ENCODE measurements at places on chromosomes 12 and 14.

- DNase-seq = no peak
These were observed at the start of gene TMEM229B for GRCh38 chr14:67487937-67488893. Gene TMEM229B (minus strand): TSS chr14:67488721. CDS start chr14:67473923, 14,798 bp downstream.

DNA sequence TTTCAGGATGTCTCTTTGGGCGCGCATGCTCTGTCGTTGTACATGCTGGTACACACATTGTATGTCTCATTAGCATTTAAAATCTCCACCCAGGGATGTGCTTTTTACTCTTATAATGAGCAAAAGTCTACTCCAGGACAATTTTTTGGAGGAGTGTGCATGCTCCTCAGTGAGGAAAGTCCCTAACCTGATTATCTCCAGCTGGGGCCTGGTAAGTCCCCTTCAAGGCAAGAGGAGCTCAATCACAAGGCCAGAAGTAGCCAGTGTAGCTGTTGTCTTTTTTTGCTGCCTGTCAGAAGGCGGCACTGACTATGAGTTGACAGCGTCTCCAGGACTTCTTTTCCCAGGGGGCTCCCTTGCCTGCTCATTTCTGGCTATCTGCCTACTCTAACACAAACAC lies 218.3 kb upstream of the CNTN1 start:
- no peak for DNase-seq

DNA sequence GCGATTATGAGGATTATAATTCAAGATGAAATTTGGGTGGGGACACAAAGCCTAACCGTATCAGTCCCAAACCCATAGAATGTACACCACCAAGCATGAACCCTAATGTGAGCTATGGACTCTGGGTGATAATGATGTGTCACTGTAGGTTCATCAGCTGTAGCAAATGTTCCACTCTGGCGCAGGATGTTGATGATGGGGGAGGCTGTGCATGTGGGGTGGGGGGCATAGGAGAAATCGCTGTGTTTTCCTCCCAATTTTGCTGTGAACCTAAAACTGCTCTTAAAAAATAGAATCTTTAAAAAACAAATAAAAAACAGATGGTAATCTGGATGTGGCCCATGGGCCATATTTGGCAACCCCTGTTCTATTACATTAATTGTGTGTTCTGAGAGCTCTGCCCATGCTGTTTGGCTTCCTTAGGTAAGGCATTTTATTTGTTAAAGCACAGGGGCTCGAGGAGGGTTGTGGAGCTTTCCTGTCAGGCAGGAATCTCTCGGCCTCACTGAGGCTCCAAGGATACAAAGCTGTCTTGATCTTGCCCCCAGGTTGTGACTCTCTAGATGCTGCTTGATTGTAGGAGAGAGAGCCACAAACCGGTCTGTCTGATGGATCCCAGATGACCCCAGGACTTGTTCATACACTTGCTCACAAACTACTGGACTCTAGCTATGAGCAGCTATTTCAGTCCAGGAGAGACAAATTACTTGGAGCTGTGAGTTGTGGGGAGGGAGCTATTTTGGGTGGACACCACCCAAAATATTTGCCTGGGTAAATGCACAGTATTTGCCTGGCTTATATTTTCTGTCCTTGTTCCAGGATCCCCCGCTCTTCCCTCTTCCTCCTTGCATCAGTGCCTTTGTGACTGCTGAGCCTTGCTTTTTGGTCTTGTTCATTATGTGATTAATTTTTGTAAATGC lies 340.2 kb downstream of the MED13L start:
- DNase-seq = no peak

DNA sequence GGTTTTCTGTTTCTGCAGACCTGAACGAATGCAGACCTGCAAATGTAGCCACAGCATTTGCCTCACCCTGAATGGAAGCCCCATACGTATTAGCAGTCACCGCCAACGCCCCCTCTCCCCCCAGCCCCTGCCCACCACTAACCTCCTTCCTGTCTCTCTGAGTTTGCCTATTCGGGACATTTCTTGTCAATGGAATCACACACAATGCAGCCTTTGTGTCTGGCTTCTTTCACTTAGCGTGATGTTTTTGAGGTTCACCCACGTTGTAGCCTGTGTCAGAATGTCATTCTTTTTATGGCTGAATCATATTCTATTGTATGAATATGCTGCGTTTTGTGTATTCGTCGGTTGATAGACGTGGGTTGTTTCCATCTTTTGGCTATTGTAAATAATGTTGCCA lies 178.6 kb downstream of the AACS start:
- no peak for DNase-seq

- no peak for DNase-seq
These were observed 23.3 kb downstream of the SNRPF start for GRCh38 chr12:95882080-95882479.

All from iPS DF 6.9 (cell line).